ENCODE measurements at places on chromosomes 4 and X.

GRCh38 chr4:83639849-83640493, 104.1 kb downstream of the GPAT3 start:
- peak; percentile 64 for DNase-seq

DNA sequence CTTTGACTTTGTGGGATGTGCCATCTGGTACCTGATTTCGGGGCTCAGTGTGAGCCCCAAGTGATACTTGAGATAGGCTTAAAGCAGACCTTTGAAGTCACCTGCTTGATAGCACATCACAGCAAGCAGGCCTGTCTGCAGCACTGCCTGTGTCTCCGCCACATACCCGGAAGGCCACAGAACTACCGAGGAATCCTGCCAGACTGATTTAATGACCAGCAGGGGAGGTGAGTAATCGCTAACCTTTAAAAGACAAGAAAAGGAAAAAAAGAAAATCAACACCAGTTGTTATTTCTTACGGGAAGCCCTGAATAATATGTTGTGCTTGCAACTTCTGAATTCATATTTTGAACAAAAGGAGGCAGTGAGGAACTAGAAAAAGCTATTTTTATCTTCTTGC, 6.8 kb downstream of the PTCHD1 start:
- DNase-seq: no peak

DNA sequence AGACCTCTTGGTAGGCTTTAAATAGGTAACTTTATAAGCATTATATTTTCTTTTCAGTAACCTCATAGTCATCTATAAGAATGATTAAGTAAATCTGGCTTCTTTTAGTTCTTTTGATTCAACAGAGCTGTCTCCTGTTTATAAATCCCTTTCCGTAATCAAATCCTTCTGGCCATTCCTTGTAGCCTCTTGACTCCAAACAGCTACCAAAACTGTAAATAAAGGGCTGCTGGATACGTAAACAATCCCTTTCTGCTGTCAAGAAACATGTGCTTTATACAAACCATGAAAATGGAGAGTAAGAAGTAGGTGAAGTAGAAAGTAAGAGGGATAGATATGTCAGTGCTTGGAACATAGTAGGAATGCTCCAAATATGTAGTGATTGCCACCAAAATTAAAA, 183.2 kb upstream of the CASK start:
- no peak for DNase-seq

GRCh38 chrX:109475174-109475891, 6.6 kb downstream of the GUCY2F start:
- DNase-seq: peak; percentile 51

DNA sequence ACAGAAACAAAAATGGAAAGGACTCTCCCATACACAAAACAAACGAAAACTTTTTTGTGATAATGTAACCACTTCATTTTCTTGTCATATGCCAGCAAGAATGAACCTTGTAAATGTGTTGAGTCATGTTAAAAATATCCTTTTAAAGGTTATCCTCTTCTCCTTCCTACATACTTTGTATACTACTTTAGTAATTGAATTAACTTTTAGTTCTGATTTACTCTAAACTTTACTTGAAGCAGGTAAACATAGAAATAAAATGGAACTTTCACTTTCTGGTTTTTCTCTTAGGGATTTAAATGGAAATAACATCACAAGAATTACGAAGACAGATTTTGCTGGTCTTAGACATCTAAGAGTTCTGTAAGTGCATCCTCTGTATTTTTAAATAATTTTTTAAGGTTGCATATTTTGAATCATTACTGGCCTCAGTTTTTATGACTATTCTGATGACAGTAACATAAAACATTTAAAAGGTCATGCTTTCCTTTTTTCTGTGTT, 4.7 kb downstream of the SLIT2 start:
- no peak for DNase-seq

GRCh38 chr4:176546975-176547374, 227.2 kb downstream of the SPCS3 start:
- no peak for DNase-seq

DNA sequence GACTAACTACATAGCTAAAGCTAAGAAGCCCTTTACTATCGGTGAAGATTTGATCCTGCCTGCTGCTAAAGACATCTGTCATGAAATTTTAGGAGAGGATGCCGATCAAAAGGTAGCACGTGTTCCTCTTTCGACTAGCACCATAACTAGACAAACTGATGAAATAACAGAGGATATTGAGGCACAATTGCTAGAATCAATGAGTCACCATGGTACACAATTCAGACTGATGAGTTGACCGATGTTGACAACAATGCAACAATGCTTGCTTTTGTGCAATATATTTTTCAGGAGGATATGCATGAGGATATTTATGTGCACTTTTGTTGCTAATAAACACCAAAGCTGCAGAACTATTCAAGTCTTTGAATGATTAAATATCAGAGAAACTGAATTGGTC, 24.3 kb downstream of the TBCK start:
- DNase-seq: no peak

GRCh38 chr4:184409911-184410692, 64.2 kb downstream of the IRF2 start:
- DNase-seq: peak; percentile 15

GRCh38 chr4:168849997-168850396, 160.1 kb downstream of the CBR4 start:
- DNase-seq: no peak
